ENCODE measurements at places on chromosomes 6 and 20. TPM values are rescaled to one million over a fixed set of nuclear protein-coding genes. Genes with fewer than 3 reads are reported as not detected.
A peak's percentile ranks its signal among the peaks of the same experiment; 100 is the strongest.

The BIRC7 gene
- 5.1 TPM for total RNA-seq

The SOX4 gene
- total RNA-seq, result 1.6 TPM

The PNLDC1 gene
- 0.34 TPM for total RNA-seq

The ARG1 gene
- total RNA-seq, result not detected

The PAK5 gene
- total RNA-seq, result not detected

The RBPJL gene
- total RNA-seq, result not detected

The BTNL2 gene
- total RNA-seq, result not detected

GRCh38 chr6:20033697-20034407, 178.4 kb downstream of the MBOAT1 start:
- DNase-seq, result no peak

DNA sequence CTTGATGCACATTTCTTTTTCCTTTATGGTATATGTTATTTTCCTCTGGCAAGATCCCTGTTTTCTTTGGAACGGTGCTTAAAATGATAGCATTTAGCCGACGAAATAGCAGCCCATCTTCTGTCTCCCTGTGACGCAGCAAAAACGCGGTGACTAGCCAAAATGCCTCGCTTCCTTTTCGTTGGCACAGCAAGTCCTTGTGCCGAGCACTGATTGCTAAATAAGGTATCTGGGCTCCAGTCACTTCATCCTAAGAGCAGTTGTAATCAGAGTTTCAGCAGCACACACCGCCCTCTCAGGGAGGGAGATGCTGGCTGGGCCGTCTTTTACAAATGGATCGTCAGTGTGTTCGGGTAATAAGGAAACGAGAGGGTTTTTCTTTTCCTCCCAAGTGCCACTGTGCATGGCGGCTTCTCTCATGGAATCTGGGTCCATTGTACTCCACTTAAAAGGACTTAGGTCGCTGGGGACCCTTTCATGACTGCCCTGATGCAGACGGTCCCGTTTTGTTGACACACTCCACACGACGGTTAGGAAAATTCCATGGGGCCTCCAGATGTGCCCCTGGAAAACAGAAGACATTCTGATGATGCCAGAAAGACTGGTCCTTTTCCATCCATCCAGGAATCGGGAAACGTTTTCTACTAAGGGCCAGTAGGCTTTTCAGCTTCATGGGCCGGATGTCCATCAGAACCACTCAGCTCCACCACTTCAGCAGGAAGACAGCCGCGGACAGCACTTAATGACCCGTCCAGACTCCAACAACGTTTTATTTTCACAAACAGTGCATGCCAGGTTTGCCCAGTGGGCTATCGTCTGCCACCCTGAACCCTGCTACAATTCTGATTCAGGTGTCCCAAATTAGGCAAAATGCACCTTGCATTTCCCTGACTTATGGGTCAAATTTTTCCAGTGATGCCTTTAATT, 185.5 kb downstream of the CDH4 start:
- DNase-seq, result no peak

GRCh38 chr6:37507077-37507476, 7.4 kb upstream of the CCDC167 start:
- no peak for DNase-seq

DNA sequence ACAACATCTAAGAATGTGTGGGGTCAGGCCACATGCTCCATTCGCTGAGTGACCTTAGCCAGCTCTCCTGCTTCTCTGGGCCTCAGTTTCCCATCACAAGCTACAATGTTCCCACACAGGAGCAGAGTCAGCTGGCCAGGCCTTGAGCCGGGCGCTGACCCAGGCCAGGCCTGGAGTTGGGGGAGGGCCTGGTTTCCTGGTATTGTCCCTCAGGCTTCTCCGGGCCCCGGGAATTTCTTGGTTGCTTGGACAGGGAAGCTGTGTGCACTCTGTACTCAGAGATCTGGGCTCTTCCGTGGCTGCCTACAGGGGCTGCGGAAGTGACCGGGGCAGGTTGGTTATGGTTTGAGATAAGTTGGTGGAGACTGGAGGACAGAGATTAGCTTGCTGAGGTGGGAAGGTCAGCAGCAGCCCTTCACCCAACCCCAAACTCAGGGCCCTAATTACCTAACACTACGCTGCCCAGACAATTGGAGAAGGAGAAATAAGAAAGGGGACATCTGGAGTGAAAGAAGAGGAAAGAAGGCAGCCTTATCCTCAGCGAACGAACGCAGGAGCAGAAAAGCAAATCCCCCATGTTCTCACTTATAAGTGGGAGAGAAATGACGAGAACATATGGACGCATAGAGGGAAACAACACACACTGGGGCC, 6.2 kb downstream of the TGM2 start:
- no peak for DNase-seq

GRCh38 chr20:63071541-63072181, 64.9 kb upstream of the BHLHE23 start:
- peak; percentile 46 for DNase-seq

- no peak for DNase-seq
These were observed 19.8 kb downstream of the NEDD9 start for GRCh38 chr6:11212664-11213063.

DNA sequence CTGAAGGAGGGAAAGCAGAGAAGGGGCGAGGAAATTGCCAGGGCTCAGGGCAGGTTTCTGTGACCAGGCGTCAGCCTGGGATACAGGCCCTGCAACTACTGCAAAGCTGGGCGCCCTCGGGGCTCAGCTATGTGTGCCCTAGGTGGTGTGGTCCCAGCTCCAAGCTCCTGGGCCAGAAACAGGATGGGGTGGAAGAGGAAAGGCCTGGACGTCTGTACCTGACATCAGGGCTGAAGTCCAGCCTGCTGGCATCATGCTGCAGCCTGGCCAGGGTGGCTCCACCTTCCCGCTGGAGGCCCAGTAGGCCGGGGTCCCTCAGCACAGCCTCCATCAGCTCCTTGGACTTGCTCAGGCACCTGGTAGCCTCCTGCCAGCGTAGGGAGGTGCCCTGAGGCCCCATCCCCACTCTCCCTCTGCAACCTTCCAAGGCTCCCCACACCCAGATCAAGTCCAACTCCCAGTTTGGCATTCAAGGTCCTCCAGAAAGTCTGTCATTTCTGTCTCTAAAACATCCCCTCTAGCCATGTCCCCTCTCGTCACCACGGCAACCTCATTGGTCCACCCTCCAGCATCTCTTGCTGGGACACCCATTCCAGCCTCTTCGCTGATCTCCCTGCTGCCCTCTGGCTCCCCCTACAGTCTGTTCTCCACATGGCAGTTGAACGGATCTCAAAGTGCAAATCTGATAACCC, 38.2 kb downstream of the KIAA1755 start:
- peak; percentile 75 for DNase-seq

- no peak for DNase-seq
These were observed 17.6 kb downstream of the RMND1 start for GRCh38 chr6:151434369-151434768.

GRCh38 chr20:23122796-23123655, 36.9 kb upstream of the CD93 start:
- no peak for DNase-seq

GRCh38 chr20:49187330-49187850, 744 bp downstream of the STAU1 start:
- DNase-seq, result peak; percentile 47

- no peak for DNase-seq
These were observed 40.7 kb upstream of the DDR1 start for GRCh38 chr6:30843611-30843998.

DNA sequence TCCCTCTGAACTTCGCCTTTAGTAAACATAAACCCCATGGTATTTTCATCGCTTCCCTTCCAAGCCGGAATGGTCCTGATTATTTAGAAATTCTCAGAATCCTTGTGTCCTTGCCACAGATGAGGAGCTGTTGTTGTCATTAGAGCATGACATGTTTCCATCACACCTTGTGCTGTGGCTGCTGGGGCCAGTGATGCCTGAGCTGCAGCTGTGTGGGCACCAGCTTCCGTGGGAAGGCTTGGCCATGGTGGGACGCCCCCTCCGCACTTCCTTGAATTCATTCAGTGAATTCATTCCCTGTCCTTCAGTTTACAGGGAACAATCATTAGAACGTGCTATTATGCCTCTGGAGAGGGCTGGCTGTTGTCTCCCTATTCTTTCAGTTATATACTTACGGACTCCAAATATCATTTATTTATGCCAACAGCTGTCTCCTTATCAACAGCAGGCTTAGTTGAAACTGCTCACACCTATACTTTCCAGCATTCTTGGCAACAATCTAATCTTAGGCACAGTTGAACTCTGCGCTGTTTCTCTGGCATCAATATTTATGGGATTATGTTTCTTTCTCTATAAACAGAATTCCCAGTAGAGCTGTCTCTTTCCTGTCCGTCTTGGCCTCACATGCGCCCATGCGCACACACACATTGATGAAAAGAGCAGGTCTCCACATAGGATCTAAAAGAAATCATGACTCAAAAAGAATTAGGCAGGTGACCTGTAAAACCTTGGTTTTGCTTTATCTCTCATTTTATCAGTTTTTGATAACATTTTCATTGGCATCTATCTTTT, 9.0 kb downstream of the ADGRF1 start:
- DNase-seq, result no peak

GRCh38 chr6:51094271-51094670, 275.6 kb downstream of the TFAP2B start:
- no peak for DNase-seq

DNA sequence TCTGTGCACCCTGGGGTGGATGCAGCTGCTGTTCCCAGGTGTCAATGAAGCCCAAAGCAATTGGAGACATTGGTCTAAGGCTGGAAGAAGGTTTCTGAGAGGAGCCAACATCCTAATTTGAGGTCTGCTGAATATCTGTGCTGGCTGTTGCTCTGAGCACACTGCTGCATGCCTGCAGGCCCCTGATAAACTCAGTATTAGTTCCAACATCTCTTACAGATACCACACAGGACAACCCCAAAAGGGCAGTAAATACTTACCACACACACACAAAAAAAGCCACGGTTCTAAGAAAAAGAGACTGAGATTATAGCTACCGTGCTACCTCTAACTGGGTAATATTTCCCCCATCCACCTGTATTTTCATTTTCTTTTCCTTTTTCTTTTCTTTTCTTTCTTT, 164.3 kb upstream of the SOX4 start:
- no peak for DNase-seq

DNA sequence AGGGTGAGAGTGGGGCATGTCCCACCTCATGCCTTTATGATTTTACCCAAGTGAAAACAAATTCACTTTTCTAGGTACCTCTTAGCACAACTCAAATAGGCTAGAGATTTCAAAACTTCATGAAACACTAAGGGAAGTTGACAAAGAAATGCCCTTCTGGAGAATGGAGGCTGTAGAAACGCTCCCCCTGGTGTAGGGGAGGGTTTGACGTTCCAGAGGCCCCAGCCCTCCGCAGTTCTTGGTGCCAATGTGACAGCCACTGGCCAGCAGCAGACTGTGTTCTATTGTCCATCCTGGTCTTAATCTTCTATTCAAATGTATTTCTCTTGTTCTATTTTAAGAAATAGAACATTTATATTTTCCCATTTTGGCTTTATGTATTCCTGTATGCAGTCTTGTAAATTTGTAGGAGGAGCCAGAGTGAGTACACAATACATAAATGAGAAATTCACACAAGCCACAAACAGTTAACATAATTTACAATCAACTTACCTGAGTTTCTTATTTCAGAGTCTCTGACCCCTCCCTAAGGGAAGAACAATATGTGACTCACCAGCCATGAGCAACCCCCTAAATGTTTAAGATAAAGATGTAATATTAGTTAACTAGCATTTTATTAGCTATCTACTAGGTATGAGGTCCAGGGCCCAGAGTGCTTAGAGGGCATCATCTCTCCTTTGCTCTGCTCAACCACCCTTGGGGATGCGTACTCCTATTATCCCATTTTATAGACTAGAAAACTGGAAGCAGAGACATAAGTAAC, 8.8 kb upstream of the MUC21 start:
- DNase-seq, result no peak

GRCh38 chr20:47205577-47206123, 150.8 kb downstream of the ZMYND8 start:
- peak; percentile 80 for DNase-seq

DNA sequence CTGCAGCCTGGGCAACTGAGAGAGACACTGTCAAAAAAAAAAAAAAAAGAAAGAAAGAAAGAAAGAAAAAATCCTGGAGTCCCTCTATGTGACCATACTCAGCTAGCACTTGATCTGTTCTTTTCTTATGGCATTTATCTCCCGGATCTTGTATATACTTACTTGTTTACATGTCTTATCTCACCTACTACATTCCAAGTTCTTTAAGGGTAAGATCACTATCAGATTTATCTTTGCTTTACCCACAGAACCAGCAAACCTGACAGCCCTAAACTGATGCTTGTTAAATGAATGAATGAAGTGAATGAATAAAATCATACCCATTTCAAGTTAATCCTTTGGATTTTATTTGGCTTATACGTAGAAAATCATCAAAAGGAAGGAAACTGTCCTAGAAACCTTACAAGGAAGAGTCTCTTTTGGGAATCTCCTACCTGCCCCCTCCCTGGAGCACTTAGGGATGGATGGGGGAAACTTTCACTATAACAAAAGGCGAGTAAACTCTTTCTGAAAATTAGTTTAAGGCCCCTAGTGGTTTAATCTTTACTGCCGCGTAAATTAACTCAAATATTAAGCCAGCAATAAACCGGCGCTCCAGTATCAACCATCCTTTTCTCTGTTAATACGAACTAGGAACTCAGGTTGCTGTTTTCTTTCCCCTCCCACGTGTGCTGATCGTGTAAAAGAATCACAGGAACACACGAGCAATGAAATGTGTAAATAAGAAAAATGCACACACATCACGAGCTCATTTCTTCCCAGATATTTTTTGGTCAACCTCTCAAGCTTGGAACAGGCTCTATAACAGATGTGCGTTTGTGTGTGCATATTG, 1.3 kb upstream of the UTRN start:
- DNase-seq, result no peak

DNA sequence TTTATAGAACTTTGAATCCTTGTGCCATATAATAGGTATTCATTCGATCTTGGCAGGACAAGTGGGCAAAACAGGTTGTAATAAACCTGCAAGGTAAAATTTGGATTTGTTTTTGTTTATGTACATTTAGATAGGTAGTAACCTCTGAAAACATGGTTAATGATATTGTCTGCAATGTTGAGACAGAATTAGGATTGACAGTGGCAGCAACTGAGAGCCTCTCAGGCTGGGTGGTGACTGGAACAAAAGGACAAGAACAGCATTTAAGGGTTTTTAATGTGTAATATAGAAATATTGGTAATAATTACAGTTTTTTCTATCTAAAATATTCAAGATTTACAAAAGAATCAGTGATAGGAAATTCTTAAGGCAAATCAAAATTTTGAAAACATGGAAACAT, 382.0 kb downstream of the TFAP2B start:
- DNase-seq, result no peak

DNA sequence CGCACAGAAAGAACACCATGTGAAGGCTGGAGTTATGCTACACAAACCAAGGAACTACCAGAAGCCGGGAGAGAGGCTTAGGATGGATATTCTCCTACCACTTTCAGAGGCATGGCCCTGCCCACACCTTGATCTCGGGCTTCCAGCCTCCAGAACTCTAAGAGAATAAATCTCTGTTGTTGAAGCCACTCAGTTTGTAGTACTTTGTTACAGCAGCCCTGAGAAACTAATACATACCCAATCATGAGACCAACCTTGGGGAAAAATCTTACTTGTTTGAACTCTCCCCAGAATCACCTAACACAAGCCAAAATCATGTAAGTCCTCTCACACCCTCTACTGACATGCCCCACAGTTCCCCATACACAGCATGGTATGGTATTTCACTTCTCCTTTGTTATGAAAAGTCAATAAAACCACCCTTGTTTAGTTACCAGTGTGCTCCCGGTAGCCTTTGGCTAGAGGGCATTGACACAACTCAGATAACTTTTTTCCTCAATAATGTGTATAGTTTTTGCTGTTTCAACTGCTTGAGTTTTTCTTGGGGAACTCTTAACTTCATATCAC, 40.7 kb upstream of the SLC2A12 start:
- no peak for DNase-seq
